ENCODE measurements at places on chromosomes 2 and 18.
A peak's percentile ranks its signal among the peaks of the same experiment; 100 is the strongest.

DNA sequence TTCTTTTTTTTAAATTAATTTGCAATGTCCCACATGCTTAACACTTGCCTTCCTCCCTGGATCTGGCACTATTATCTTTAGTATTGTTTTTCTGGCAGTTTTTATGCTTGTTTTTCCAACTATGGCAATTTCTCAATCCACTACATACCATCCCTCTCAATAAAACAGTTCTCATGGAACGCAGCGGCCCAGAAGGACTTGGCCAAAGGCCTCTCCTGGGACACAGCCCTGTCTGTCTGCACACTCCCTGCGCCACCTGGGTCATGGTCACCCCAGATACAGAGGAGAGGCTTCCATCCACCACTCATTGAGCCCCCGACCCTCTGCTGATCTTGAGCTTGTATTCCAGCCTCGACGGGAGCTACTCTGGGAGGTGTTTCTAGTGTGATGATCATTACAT is 91.2 kb downstream of the TWIST2 start:
- DNase-seq = no peak

- no peak for DNase-seq
These were observed 88.6 kb upstream of the RPE start for GRCh38 chr2:209913786-209914345.

- DNase-seq = no peak
These were observed 3.3 kb upstream of the KCTD1 start for GRCh38 chr18:26551695-26552081.

DNA sequence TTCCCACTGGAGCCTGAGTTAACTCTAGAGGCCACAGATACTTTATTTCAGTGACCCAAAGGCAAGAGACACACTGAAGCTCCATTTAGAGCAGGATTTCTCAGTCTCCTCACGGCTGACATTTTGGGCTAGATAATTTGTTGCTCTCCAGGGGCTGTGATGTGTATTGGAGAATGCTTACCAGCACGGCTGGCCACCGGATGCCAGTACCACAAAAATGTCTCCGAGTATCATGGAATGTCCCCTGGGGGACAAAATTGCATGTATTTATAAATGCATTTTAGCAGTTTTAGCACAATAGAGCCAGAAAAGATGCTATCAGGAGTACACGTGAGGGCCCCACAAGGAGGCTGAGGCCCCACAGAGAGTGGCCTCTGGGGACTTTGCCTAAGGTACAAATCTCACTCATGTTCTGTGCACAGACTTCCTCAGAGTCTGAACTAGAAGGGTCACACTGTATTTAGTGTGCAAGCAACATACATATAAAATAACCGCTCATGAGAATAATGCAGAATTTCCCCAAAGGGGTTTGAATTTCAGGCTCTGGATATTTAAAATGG is 20.5 kb upstream of the DCC start:
- DNase-seq = no peak

GRCh38 chr18:47888156-47888555 is 42.3 kb downstream of the SMAD2 start:
- DNase-seq = no peak

- no peak for DNase-seq
These were observed 43.6 kb upstream of the RASGRP3 start for GRCh38 chr2:33432871-33433270.

DNA sequence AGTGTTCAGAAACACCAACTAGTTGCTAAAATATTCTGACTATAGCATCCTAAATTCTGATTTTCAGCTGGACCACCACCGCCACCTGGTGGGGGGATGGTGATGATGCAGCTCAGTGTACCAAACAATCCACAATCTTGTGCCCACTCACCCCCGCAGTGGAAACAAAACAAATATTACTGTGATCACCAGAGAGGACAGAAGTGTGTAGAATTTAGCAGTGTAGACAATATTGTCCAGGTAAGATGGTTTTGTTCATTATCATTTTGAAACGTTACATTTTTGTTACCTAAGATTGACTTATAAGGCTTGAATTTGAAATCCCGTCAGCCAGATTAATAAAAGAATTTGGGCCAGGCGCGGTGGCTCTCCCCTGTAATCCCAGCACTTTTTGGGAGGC is 31.7 kb upstream of the UBXN4 start:
- peak; percentile 8 for DNase-seq

DNA sequence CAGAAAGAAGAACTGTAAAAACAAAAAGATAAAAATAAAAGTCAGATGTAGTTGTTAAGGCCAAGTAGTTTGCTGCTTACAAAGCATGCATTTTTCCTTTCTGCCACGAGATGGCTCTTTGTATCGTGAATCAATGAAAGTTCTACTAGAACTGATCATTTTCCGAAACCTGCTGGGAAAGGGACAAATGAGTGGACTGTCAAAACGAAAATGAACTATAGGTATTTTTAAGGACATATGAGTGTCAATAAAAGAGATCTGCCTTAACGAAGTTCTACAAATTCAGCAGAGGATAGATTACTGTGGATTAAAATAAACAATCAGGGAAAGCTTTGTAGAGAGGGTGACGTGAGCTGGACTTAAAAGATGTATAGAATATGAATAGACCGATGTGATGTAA is 15.0 kb upstream of the ELOA2 start:
- DNase-seq = no peak

- DNase-seq = no peak
These were observed 11.2 kb downstream of the SCG2 start for GRCh38 chr2:223590964-223591363.

DNA sequence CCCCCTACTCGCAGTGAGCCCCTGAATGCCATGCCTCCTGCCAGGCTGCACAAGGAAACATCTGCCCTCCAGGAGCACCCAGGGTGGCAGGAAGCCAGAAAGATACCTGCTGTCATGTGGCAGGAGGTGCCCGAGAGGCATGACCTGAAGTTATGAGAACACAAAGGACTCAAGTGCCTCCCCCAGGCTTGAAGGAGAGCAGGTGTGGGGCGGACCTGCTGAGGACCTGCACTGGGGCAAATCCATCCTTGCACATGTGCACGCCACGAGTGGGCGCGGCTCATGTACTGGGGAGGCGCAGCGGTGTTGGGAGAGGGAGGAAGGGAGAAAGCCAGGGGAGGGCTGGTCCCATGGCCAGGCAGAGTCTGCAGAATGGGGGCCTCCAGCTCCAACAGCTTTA is 26.9 kb downstream of the SDC1 start:
- no peak for DNase-seq

- no peak for DNase-seq
These were observed 648.0 kb downstream of the GALR1 start for GRCh38 chr18:77897606-77898005.

- no peak for DNase-seq
These were observed 224.9 kb upstream of the EPAS1 start for GRCh38 chr2:46072101-46072820.

DNA sequence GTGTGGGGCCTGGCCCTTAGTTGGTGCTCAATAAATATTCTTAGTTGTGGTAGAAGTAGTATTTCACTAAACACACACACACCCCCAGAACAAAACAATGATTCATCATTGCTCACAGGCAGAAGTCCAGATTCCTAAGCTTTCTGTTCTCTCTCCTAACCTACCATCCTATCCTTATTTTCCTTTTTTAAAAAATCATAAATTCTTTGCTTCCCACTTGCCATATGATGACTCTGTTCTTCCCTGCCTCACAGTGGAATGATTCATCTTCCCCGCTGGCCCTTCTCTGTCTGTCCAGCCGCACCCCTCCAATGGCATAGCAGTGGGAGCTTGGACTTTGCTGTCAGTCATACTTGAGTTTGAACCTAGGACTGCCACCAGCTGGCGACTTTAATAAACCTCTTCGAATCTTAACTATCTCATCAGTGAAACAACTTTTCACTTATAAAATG is 5.2 kb downstream of the EML6 start:
- no peak for DNase-seq

GRCh38 chr2:16470936-16471490 is 194.6 kb downstream of the CYRIA start:
- DNase-seq = no peak

DNA sequence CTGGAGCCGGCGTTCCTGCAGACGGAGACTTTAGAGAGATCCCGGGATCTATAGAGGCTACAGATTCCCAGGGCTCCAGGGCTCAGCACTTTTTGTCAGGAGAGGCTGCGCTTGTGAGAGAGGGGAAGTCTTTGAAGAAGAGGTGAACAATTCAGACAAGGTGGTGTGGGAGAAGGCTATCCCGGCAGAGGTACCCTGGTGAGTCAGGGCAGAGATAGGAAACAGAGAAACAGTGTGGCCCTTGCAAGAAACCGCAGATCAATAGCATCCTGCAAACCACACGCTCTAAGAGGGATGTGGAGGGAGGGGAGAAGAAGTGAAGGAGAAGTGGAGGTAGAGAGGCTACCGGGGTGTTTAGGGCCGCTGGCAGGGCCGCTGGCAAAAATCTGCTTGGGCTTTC is 160.5 kb upstream of the APCDD1 start:
- DNase-seq = no peak

DNA sequence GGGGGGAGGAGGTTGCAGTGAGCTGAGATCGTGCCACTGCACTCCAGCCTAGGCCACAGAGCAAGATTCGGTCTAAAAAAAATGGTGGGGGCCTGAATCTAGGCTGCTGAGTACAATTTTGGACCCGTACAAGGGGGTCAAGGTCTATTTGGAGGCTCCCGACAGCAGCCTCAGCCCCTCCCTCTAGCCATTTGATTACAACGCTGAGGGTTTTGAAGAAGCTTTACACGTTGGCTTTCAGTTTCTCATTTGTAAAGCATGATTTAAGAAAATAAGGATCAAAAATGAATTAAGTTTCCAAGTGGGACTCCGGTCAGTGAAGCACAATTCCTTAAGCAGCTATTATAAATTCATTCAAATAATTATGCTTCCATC is 133.9 kb downstream of the TGIF1 start:
- DNase-seq = no peak

- DNase-seq = no peak
These were observed 7.0 kb downstream of the SLC35F6 start for GRCh38 chr2:26770986-26771586.

DNA sequence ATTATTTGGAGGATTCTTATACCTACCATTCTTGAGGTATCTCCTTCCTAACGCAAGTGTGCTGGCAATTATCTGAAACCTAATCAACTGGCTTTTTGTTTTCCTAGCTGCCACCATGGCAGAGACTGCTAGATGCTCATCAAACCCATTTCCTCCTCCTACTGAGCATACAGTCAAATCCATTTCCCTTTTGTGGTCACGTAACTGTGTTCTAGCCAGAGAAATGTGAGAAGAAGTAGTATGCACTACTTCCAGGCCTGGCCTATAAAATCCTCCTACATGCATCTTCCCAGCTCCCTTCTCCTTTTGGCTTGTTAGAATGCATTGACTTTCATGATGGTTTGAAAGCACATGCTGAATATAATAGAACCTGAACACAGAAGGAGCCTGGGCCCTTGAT is 494.1 kb upstream of the MEIS1 start:
- no peak for DNase-seq

- no peak for DNase-seq
These were observed 171.9 kb downstream of the KLHL29 start for GRCh38 chr2:23556929-23557328.

- no peak for DNase-seq
These were observed 184.2 kb downstream of the ZNF521 start for GRCh38 chr18:25167612-25168410.

GRCh38 chr2:95048825-95049682 is 23.5 kb downstream of the MAL start:
- no peak for DNase-seq

DNA sequence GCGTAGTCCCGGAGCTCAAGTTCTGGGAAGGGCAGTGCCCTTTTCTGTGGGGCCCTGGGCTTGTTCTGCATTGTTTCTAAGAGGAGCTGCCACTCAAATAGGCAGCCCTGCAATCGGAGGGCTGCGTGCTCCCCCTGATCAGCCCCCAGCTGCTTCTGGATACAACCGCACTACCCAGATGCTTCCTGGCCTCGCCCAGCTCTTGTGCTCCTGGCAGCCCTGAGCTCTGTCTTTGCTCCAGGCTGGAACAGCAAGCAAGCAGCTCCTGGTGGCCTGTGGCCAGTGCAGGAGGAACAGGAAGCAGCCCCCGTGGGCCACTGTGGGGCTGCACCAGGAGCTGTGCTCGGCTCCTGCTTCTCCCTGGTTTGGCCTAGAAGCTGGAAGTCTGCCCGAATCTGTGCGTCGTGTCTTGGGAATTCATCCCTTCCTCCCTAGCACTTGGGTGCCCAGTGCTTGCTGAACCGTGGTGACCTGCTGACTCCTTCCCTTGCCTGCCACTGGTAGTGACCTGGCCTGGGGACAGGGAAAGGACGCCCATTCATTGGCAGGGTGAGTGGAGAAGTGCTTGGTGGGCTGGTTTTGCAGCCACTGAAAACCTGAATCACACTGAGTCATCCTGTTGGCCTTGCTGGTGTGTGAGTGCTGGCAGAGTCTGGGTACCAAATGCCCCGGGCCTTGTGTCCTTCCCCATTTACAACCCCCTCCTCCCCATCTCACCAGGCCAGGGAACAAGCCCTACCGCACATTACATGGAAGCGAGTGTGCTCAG is 27.3 kb upstream of the NTSR2 start:
- no peak for DNase-seq

DNA sequence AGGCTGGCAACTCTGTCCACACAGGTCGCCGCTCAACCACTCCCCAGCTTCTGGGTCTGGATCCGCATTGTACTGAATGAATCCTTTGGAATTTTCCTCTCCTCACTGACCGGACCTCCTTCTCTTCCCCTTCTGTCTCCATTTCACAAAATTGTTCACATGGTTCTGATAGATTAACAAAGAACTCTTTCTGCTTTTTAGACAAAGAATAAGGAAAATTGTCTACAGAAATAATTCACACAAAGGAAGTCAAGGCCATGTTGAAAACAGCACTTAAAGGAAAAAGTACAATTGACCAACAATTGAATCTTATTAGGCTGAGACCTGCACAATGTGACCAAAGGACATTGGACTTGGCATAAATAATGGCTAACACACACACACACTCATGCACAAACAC is 73.6 kb upstream of the GLI2 start:
- DNase-seq = no peak

DNA sequence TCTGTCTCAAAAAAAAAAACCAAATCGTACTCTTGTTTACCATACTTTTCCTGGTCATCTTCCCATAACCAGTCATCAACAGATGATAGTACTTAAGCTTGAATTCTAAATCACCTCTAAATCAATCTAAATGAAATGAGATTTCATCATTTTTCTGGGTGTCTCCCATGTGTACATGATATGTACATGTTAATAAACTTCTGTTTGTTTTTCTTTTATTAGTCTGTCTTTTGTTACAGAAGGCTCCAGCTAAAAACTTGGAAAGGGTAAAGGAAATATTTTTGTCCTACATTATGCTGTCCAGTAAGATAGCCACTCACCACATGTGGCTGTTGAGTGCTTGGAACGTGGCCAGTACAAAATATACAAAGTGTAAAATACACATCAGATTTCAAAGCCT is 78.7 kb upstream of the MSH6 start:
- DNase-seq = no peak
